A673 (cell line): ENCODE measurements at places on chromosomes 3 and 15. TPM values are rescaled to one million over a fixed set of nuclear protein-coding genes. Genes with fewer than 3 reads are reported as not detected.

Gene NLGN1
- 0.39 and 1.4 TPM in 2 replicates for total RNA-seq

Gene AHSG
- 3.2 and 4.9 TPM in 2 replicates for total RNA-seq

Gene CHRD
- 0.06 and 0.57 TPM in 2 replicates for total RNA-seq

Gene EXD1
- total RNA-seq: not detected in 2 replicates

Gene MB21D2
- 6.1 and 8.1 TPM in 2 replicates for total RNA-seq

Gene TPRG1
- total RNA-seq: 1.0 and 1.6 TPM in 2 replicates

Gene GOLGA6A
- not detected in 2 replicates for total RNA-seq

Gene FGF7
- total RNA-seq: not detected in 2 replicates

Gene HRG
- total RNA-seq: not detected in 2 replicates

Gene ARL6
- total RNA-seq: 8.1 and 8.4 TPM in 2 replicates

Gene GPR176
- 5.4 and 5.6 TPM in 2 replicates for total RNA-seq

Gene COL6A6
- total RNA-seq: not detected in 2 replicates

Gene SCG3
- 0.21 and 0.22 TPM in 2 replicates for total RNA-seq

Gene SLC28A1
- not detected in 2 replicates for total RNA-seq

Gene GOLGA8G
- total RNA-seq: not detected in 2 replicates
